IPS-NIHi11 (cell line): ENCODE measurements at places on chromosomes 6 and 20.

DNA sequence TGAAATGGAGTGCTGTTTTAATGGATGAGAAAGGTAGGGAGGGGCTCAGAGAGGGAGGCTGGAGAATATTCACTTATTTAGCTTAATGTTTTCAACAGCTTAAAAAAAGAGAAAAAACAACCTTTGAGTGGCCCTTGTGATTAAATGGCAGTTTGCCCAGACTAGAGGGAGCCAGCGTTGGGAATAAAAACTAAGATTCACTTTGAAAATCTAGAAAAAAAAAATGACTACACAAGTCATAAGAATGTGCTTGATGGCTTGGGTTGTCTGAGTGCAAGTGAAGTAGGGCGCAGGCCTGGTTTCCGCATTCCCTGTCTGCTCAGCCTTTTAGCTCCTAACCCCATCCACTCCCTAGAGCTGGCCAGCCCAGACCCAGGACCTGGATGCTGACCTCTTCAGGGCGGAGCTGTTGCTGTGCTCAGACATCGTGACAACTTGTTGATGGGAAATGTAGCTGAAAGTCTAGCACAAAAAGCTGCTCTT is 28.9 kb downstream of the UTRN start:
- DNase-seq: no peak

- DNase-seq: no peak
These were observed 255.7 kb downstream of the GJA1 start for GRCh38 chr6:121691126-121691551.

- peak; percentile 33 for DNase-seq
These were observed 48.3 kb downstream of the ECT2L start for GRCh38 chr6:138844192-138844591.

DNA sequence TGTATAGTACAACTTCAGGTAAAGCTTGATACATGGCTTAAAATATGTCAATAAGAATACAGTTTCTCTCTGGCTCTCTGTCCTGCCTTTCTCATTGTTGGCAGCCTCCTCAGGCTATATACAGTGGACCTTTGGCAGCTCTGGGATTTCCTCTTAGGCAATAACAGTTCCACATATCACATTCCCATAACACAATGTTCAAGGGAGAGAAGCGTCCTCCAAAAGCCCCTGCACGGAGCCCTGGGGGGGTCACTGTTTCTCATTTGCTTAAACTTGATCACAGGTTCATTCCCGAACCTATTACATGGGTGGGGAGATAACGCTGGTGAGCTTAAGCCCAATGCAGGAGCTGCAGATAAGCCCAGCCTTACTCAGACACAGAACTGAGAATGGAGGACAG is 4.4 kb upstream of the FLRT3 start:
- no peak for DNase-seq

DNA sequence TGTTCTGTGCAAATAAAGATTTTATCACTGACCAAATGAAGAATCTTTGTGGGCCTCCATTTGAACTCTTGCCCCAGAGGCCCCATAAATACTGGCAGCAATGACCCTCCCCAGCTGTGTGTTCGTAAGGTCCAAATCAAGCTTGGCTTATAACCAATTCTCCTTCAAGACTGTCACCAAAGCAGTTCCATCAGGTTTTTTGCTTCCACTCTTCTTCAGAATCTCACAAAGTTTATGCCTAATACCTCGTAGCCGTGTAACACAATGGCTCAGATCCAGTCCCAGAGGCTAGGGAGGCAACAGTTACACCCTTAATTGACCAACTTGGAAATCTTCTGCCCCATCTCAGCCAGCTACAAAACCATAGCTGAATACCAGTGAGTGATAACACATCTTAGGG is 120.5 kb downstream of the HIVEP2 start:
- no peak for DNase-seq

GRCh38 chr6:36609582-36609981 is 15.4 kb downstream of the SRSF3 start:
- no peak for DNase-seq

DNA sequence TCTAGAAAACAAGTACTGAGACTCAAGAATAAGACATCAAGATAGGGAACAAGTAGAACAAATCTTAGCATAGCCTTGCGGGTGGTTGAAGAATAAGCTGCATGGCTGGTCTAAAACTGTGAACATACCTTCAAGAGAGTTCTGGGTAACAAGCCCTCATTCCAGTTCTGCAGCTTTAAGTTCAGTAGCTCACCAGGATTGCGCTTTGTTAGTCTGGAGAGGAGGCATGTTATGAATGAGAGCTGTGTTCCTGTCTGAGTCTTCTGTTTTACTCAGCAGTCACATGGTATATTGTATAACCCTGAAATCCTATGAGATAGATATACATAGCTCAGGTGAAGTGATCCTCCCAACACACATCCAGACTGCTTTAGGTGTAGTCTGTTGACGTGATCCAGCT is 406.6 kb upstream of the IRAK1BP1 start:
- DNase-seq: no peak

- DNase-seq: no peak
These were observed 26.5 kb downstream of the HIVEP2 start for GRCh38 chr6:142918339-142919042.

DNA sequence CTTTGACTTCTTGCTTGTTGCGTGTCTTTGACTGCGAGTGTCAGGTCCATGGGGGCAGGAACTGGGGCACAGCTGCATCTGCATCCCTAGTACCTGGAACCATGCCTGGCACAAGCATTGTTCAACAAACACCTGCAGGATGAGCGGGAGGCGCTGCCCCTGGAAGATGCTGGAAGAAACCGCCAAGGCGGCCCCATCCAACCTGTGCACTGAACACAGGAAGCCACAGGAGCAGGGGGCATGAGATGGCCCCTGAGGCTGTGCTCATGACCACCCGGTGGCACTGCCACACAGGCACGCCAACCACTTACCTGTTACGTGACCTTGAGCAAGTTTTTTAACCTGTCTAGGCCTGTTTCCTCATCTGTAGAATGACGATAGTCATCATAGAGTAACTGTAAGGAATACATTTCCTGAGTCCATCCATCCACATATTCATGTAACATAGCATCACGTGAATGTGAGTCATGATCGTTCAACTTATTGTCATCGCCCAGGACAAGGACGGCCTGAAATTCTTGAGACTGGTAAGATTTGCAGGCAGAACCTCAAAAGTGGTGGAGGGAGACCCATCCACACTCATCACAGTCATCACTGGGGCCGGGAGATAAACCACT is 374.2 kb downstream of the PREX1 start:
- no peak for DNase-seq

- no peak for DNase-seq
These were observed 33.1 kb upstream of the DAAM2 start for GRCh38 chr6:39758905-39759605.

- no peak for DNase-seq
These were observed 1.4 kb upstream of the LRRN4 start for GRCh38 chr20:6055161-6055783.

- DNase-seq: no peak
These were observed 105.6 kb upstream of the CLDN20 start for GRCh38 chr6:155158030-155158843.

- no peak for DNase-seq
These were observed 79.4 kb downstream of the GFOD1 start for GRCh38 chr6:13407709-13408695.

DNA sequence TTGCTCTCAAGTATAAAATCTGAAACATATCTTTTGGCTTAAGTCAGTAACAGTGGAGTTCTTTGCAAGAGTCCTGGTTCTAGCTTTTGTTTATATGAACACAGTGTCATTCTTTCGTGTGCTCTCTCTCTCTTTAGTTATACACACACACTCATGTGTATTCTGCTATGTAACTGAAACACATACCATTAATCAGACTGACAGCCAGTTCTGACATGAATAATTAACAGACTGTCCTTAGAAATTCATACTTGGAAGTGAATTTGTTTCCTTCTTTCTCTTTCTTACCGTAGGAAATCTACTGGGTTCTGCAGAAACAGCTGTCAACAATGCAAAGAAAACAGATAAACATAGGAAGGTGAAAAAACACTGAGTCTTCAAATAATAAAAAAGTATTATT is 2.5 kb downstream of the MCM9 start:
- DNase-seq: no peak

DNA sequence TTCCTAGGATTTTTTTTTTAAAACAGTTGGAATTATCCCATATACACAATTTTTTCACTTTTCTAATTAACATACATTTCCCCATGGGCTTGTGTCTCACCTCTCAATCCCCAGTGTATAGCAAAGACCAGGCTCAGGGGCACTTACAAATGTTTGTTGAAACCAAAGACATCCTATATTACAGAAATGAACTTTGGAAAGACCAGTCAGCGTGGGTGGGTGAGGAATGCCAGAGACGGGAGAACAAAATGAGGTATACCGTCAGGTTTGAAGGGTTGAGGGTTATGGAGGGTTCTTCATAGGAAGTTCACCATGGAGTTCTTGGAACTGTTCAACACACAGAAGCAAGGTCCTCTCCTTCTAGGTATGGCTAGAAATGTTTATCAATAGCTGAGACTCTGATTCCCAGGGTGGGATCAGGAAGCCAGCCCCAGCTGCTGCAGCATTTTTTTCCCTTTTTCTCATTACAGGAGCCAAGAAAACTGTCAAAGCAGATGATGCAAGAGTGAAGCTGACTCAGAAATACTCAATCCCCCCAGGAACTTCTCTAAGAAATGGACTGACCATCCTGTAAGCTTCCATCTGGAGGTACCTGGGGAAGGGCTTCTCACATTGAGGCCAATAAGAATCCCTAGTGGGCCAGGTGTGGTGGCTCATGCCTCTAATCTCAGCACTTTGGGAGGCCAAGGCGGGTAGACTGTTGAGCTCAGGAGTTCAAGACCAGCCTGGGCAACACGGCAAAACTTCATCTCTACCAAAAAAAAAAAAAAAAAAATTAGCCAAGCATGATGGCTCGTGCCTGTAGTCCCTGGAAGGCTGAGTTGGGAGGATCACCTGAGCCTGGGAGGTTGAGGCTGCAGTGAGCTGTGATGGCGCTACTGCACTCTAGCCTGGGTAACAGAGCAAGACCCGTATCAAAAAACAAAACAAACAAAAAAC is 15.9 kb upstream of the TBC1D20 start:
- DNase-seq: no peak

GRCh38 chr6:11236076-11236750 is 3.7 kb upstream of the NEDD9 start:
- no peak for DNase-seq

- no peak for DNase-seq
These were observed 94.4 kb downstream of the TOX2 start for GRCh38 chr20:44008806-44009678.

DNA sequence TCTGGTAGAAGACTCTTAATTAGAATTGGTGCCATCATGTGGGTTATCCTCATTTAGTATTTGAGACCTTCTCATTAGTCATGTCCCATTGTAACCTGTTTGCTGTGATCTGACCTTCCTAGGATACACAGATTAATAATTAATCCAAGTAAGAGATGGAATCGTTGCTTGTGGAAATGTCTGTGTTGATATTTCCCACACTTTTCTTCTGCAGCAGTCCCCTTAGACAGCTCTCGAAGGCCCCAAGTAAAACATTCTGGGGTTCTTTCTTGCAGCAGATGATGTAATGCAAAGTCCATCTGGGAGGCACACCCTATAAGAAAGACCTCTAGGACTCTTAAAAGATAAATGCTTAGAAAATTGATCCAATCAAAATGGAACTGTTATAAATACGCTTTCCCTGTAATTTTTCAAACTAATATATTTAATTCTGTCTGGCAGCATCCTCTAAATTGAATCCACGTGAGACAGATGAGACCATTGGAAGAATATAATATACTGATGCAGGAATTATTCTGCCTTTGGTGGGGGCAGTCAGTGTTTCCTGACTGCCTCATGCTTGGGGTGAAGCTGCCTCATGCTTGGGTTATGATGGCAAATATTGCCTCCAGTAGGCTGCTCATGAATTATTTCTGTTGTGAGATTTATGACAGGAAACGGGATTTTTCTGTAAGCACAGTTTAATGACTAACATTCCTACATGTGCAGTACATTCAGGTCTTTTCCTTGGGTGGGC is 54.5 kb upstream of the ARMC2 start:
- DNase-seq: no peak

GRCh38 chr20:40282941-40283340 is 406.1 kb downstream of the MAFB start:
- no peak for DNase-seq

GRCh38 chr6:47377971-47378370 is 68.3 kb upstream of the TNFRSF21 start:
- no peak for DNase-seq

GRCh38 chr6:45049188-45049843 is 278.8 kb upstream of the RUNX2 start:
- no peak for DNase-seq

DNA sequence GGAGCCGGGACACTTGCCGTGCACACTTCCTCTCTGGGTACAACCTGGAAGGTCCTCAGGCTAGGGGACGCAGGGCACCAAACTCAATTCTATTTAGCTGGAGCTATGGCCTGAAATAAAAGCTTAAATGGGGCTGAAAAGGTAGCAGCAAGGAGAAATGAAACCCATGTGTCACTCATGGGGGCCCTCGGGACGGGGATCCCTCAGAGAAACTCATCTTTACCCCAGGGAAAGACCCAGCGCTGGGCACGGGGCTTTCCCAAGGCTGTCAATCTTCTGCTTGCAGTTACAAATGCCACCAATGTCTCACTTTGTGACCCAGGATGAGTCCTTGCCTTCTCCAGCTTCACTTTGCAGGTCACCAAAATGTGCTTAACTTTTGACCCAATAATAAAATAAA is 16.5 kb downstream of the SNAI1 start:
- DNase-seq: no peak

DNA sequence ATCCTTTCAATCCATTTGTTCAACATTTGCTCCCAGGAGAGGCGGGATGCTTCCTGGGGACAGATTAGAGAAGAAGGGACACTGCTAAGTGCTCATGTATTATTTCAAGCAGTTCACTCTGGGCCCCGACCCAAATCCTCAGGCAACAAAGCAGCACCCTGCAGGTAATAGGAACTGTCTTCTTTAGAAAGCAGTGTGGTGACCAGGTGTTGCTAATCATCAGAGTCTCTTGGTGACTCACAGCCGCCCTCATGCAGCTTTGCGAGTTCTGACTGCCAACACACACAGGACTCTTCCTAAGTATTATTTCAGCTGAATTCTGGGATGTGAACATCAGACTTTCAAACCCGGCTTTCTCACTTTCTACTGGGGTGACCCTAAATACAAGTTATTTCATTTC is 356.4 kb downstream of the PRKN start:
- DNase-seq: no peak

- DNase-seq: no peak
These were observed 1.3 kb upstream of the RAMACL start for GRCh38 chr6:166587631-166588413.

GRCh38 chr6:105785066-105785811 is 300.9 kb upstream of the PRDM1 start:
- DNase-seq: no peak

DNA sequence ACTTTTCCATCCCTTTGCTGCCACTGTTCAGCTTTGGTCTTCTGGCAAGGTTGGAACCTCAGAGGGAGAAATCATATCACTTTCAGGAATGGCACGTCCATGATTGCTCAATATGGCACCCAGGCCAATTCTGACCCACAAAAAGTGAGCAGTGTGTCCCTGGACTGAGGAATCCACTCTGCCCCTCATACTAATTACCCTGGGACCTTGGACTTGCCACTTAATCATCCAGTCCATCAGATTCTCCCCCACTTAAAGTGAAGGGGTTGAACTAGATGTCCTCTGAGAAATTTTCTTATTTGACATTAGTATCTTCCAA is 449.3 kb upstream of the CITED2 start:
- DNase-seq: no peak

GRCh38 chr6:108714101-108714765 is 134.0 kb upstream of the ARMC2 start:
- DNase-seq: no peak

- no peak for DNase-seq
These were observed 351.2 kb upstream of the RUNX2 start for GRCh38 chr6:44976677-44977641.

GRCh38 chr6:18021166-18021850 is 33.9 kb upstream of the KIF13A start:
- DNase-seq: no peak
